ENCODE measurements at places on chromosomes 4 and X.
A peak's percentile ranks its signal among the peaks of the same experiment; 100 is the strongest.

GRCh38 chrX:153819384-153820040 lies 10.8 kb downstream of the PDZD4 start:
- no peak for DNase-seq

DNA sequence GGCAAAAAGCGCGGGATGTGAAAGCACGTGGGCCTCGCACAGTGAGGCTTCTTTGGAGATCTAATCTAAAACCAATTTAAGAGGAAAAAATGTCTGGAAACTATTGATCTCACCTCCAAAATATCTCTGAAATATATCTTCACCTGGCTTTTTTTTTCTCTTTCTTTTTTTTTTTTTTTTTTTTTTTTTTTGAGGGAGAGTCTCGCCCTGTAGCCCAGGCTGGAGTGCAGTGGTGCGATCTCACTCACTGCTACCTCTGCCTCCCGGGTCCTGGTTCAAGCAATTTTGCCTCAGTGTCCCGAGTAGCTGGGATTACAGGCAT lies 383 bp upstream of the ZMAT1 start:
- no peak for DNase-seq

DNA sequence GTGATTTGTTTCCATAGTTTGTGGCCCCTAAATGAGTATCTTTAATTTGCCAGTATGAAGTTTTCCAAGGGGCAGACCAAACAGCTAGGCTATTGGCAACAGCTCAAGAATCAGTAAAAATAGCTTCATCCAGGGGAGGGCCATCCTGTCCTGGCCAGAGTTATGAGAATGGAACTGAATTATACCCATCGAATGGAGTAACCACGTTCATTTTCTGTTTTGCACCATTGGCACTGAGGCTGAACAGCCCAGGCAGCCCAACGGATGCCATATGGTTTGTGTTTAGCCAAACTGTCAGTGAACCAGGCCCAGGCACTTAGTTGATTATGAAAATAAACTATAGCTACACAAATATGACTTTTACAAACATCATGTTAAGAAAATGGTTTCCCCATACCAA lies 17.7 kb upstream of the ASB5 start:
- no peak for DNase-seq

DNA sequence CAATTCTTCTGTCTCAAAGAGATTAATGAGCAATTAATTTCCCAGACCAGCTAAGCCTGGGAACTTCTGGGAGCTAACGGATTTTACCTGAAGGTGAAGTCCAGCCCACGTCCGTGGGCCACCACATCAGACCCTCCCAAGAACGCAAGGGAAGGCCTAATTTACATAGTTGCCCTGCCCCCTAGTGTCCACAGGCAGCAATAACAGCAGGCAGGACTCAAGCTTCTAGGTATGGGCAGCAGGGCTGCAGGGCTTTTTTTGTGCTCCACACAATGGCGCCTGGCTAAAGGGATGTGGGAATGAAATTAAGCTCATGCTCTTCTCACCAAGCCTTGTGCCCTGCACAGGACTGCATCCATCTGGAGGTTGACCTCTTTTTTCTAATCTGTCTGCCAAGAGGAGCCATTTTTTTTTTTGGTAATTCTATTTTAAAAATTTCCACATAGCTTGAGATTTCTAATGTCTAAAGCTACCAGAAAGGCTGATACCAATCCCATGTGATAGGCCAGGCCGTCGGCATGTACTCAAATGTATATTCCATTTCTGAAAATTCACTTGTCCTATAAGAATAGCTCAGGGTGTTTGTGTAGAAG lies 111.9 kb upstream of the TMEM164 start:
- DNase-seq, result peak; percentile 30

DNA sequence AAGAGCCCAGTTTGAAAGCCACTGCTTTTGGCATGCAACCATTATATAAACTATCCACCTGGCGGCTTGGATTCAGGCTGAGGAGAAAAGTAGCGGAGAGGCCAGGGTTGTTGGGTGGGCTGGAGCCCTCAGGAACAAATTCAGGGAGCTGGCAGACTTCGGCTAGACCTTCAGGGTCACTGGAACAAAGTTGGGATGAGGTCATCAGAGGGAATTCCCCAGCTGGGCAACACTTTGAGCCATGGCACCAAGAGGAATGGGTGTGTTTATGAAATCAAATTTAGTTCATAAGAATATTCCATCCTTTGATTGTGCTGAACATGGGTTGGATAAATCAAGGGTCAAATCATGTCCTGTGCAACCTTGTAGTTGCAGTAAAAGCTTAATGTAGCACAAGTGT lies 22.0 kb downstream of the MTMR1 start:
- no peak for DNase-seq

GRCh38 chrX:68072041-68072440 lies 361.3 kb downstream of the OPHN1 start:
- peak; percentile 52 for DNase-seq

DNA sequence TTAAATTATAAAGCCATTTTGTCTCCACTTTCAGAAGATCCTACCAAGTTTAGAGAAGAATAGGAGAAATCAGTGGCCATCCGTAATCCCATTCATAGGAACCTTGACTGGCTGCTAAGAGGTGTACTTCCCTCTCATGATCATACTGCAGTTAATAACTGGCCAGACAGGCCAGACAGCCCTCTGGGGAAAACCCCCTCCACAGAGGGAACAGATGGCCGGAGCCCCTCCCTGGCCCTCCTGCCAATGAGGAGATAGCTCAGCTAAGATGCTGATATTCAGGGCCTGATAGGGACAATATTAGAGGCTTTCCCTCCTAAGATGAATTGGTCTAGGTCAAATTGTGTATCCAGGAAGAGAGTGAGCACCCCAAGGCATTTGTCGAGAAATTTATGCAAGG lies 200.0 kb upstream of the MAOA start:
- DNase-seq, result no peak

DNA sequence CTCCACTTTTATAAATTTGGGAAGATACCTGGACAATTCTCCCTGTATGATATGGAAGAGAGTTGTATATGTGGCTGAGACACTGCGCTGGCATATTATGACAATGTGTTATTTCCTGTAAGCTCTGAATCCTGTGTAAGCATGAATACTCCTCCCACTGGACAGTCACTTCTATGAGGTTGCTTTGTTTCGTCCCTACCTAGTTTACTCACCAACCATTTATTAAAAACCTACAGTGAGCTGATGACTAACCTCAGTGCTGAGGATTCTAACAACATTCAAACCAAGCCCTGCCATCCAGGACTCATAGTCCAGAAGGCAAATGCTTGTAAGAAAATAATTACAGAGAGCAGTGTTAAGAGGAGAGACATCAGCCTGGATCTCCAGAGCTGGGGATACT lies 1632.9 kb upstream of the TENM3 start:
- no peak for DNase-seq
